ENCODE measurements at places on chromosomes 7 and 10.

DNA sequence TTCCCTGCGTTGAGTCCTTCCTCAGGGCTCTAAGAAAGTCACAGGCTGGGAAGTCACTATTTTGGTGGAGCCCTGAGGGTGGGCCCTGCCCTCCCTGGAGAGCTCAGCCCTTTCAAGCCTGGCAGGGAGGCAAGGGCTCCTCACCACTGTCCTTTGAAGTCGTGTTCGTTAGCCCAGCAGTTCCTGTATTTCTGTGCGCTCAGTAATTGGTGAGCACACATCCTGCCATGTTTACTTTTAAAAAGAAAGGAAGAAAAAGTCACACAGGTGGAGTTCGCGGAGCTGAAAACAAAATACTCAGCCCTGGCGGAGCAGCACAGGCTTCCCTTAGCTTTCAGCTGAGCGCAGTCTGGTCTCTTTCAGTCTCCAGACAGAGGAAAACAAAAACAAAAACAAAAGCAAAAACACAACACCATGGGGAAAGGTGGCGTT, 37.1 kb downstream of the PRKCQ start:
- DNase-seq, result peak; percentile 7

- no peak for DNase-seq
Observed at GRCh38 chr10:124944982-124945381, 3.1 kb downstream of the ZRANB1 start.

DNA sequence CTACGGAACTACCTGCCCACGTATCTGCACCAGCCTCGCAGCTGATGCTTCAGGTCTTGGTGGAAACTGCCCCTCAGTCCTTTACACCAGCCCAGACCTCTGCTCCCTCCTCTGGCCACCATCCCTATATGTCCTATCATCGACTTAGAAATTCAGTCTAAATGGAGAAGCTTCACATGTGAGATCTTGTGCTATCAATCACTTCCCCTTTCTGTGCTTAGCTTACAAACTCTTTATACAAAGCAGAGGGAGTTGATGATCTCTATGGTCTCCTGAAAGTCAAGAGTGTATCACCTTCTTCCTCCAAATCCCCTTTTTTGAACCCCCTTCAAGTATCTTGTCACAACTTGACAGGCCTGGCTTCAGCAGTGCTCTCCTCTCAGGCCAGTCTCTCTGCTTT, 30.7 kb downstream of the ZNF777 start:
- DNase-seq, result no peak

DNA sequence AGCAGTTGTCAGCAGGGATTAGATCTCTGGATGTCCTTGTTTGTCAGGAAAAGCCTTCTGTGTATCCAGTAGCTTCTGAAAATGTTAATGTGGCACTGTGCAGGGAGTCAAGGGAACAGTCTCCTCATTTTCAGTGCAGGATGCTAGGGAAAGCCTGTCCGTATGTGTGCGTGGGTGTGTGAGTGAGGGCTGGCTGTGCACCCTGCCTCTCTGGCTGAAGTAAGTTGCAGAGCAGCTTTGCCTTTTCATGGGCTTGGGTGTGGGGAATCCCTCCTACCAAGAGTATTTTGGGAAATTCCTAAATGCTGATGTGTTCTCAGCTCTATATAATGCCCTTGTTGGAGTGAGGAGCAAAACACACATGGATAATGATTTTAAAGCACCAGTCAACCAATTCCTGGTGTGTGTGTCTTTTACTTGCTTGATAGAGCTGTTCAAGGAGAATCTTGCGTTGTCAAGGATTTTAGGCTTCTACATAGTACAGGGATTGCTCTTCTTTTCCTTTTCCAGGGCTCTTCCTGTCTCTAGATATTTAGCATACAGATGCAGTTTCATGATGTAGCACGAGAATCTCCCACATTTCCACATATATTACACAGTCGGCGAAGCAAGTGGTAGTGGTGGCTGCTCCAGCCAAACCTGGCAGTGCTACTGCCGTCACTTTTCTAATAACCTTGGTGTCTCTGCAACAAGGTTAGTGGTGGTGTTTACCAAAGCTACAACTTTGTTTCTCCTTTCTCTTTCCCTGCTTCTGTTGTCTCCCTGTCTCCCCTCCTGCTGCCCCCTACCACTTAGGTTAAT, 92.8 kb downstream of the MCU start:
- DNase-seq, result peak; percentile 76

DNA sequence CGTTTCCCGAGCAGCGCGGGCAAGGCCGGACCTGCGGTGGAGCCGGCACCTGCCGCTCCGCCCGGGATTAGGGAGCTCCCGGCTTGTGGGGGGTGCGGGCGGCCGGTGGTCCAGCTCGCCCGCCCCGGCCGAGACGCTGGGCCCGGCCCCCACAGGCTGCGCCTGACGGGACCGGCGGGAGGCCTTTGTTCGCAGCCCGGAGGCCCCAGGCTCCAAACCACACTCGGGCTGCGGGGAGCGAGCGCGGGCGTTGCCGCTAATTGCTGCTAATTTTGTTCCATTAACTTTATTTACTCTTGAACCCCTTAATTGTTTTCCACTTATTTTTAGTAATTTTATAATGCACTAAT, 9.6 kb downstream of the UNCX start:
- peak; percentile 41 for DNase-seq

DNA sequence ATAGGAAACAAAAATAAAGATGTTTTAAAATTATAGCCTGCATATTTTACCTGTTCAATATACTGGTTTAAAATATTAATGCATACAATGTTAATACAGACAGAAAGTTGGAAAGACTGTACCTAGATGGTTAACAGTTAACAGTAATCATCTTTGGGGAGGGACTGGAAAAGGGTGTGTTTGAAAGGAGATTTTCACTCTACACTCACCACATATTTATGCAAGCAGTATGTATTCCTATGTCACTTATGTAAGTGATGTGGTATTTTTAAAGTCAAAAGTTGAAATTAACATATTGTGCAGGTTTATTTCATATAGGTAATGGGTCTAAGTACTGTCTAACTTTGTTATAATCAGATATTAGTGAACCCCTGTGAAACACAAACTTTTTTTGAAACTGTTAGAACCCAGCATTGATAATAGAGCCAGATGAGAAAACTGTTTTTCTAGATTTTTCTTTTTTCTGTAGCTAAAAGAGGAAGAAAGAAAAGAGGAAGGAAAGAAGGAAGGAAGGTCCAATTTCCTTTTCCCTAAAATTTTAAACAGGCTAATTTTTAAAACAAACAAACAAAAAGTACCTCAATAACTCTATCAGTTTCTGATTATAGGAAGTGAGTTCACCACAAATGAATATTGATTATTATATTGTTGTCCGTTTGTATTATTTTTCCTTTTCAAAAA, 9.0 kb upstream of the STARD3NL start:
- DNase-seq, result no peak

DNA sequence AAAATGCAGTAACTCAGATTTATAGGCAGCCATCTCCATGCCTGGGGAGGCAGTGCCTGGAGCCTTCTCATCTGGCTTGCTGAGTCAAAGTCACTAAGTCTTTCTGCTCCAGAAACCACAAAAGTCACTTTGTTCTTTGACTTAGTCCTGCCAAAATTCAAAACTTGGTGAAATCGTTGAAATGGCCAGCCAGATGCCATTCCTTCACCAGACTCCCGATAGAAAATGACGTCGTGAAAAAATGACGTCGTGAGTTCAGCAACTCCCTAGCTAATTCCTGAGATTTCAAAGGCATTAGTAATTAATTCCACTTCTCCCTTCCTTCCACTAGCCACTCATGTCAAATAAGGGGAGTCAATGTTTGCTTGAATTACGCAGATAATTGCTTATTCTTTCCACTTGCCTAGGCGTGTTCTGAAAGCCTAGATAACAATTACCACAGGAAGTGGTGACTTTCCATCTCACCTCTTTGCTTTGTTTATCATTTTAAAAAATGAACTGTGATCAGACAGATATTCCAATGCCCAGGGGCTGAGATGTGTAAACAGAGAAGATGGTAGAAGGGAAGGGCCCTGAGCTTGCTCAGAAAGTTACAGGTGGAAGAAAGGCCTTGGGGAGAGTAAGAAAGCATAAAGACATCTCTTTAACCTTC, 48.5 kb upstream of the OSBPL3 start:
- no peak for DNase-seq

DNA sequence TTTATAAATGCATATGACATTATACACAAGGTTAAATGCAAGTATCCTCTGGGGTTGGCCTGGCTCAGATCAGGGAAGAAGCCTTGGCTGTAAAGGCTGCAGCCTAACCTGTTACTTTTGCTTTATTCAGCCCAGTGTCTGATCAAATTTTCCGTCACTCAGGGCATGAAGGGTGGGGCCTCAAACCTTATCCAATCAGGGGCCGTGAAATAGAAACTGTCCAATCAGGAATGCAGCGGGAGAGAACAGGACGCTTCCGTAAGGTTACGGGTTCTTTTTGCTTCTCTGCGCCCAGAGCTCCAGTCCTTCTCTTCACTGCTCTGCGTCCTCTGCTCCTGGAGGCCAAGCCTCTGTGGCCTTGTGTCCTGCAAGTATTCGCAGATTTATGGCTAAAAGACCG, at the start of gene ZNF716:
TSS of gene ZNF716 (plus strand) at position 274 of the 400 bp plus-strand sequence. CDS start at position 386, 112 bp downstream.
- DNase-seq, result no peak

- DNase-seq, result no peak
Observed at GRCh38 chr10:105278439-105278838, 637.3 kb downstream of the SORCS3 start.

GRCh38 chr7:39510864-39511354, 55.3 kb upstream of the YAE1 start:
- no peak for DNase-seq

- DNase-seq, result no peak
Observed at GRCh38 chr7:25759286-25759685, 392.7 kb upstream of the NFE2L3 start.

All from GM23338 (cell line).